PC-9 (cell line): ENCODE measurements at places on chromosomes 7 and 10. TPM values are rescaled to one million over a fixed set of nuclear protein-coding genes. Genes with fewer than 3 reads are reported as not detected.

DNA sequence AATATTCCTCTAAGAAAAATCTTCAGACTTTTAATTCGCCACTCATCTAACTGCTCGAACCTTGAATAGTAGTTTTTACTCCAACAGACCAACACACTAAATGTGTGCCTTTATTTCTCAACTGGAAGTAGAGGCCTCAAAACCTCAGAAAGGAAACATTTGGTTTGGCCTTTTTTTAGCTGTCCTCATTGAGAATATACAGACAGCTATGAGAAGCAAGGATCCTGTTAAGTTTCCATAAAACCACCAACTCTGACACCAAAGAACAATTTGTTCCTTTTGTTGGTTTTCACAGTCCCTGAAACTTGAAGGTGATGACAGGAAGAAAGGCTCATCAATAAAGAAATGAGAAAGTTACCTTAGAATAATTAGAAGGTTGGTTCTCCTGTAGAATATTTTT, 199.2 kb upstream of the MEOX2 start:
- H3K36me3 ChIP-seq = no peaks in the 10 kb centered on the region
- H3K27me3 ChIP-seq = no peaks in the 10 kb centered on the region
- no peak overlapping the region for H3K4me3 ChIP-seq
- DNase-seq = no peak
- no peaks in the 10 kb centered on the region for H3K4me1 ChIP-seq
- no peak overlapping the region for H3K27ac ChIP-seq

GRCh38 chr10:34489973-34490745, 324.9 kb downstream of the PARD3 start:
- DNase-seq = no peak
- H3K27me3 ChIP-seq = no peaks in the 10 kb centered on the region
- no peak overlapping the region for H3K4me3 ChIP-seq
- H3K4me1 ChIP-seq = peaks cover 16% of the 10 kb centered on the region
- H3K36me3 ChIP-seq = no peaks in the 10 kb centered on the region

GRCh38 chr10:98424295-98425254, 9.6 kb upstream of the PYROXD2 start:
- H3K4me1 ChIP-seq = no peaks in the 10 kb centered on the region
- H3K36me3 ChIP-seq = no peaks in the 10 kb centered on the region
- no peak for DNase-seq
- H3K27ac ChIP-seq = no peak overlapping the region
- no peak overlapping the region for H3K4me3 ChIP-seq

GRCh38 chr7:1402110-1402790, 57.0 kb downstream of the MICALL2 start:
- no peaks in the 10 kb centered on the region for H3K36me3 ChIP-seq
- no peaks in the 10 kb centered on the region for H3K4me1 ChIP-seq
- no peak overlapping the region for H3K4me3 ChIP-seq
- DNase-seq = no peak
- peaks cover 78% of the 10 kb centered on the region for H3K27me3 ChIP-seq
- no peak overlapping the region for H3K27ac ChIP-seq

DNA sequence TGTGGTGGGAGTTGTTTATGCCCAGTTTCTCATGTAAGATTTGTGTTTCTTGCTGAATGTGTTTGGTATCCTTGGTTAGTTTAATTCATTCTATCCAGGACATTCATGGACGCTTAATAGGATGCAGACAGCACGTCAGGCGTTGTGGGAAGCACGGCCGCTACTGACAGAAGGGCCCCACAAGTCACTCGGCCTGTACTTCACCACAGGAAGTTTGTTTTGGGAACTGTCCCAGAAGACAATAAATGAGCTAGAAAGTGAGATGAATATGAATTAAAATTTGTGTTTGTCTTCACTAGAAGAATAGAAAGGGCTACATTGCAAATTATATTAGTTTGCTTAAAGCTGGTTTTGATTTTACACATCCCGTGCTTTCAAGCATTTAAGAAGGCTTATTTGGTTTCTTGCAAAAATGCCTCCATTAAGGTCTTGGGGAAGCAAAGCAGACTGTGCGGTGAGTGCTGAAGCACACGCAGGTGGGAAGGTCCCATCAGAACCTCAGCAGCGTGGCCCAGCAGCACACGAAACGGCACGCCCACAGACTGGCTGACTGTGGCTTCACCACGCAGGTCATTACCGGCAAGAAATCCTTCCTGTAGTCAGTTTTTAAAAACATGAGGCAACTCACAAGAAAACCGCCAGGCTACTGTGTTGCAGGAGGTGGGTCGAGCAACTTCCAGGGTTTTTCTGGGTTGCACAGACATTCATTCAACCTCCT, 74.1 kb downstream of the VIPR2 start:
- no peak overlapping the region for H3K27ac ChIP-seq
- H3K27me3 ChIP-seq = peaks cover 100% of the 10 kb centered on the region
- H3K4me1 ChIP-seq = no peaks in the 10 kb centered on the region
- no peaks in the 10 kb centered on the region for H3K36me3 ChIP-seq
- no peak overlapping the region for H3K4me3 ChIP-seq
- DNase-seq = no peak

DNA sequence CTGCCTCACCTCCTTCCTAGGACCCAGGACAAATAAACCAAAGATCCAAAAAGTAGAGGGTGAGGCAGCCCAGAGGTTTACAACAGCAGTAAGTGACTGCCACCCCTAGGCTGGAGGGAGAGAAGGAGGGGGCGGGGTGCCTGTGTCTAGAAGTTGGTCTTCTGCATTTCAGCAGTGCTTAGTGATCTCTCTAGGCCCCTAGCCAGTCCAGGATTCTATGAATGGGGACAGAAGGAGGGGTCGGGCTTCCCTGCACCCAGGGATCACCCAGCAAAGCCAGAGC, 62.8 kb upstream of the KDM7A start:
- no peak for DNase-seq
- H3K27ac ChIP-seq = no peak overlapping the region
- no peaks in the 10 kb centered on the region for H3K36me3 ChIP-seq
- H3K27me3 ChIP-seq = no peaks in the 10 kb centered on the region

NUTM2D gene
- total RNA-seq = 1.1 and 1.9 TPM in 2 replicates

DNA sequence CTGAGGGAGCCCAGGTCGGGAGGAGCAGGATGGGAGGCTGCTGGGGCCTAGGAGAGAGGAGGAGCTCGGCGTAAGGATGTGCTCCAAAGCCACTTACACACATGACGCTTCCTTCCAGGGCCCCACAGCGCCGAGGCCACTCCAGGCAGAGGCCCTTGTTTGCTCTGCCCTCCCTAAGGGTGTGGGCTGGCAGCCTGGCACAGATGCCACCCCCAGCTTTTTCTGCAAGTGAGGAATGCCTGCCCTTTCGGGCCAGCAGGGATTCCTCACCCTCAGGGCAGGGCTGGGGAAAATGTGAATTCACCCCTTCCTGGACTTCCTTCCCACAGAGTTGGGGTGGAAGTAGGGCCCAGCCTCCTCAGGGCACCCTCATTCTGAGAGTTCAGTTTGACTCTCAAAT, 5.6 kb upstream of the AQP1 start:
- no peaks in the 10 kb centered on the region for H3K36me3 ChIP-seq
- H3K4me1 ChIP-seq = peaks cover 28% of the 10 kb centered on the region
- DNase-seq = peak; percentile 83
- no peaks in the 10 kb centered on the region for H3K27me3 ChIP-seq
- H3K4me3 ChIP-seq = no peak overlapping the region

DNA sequence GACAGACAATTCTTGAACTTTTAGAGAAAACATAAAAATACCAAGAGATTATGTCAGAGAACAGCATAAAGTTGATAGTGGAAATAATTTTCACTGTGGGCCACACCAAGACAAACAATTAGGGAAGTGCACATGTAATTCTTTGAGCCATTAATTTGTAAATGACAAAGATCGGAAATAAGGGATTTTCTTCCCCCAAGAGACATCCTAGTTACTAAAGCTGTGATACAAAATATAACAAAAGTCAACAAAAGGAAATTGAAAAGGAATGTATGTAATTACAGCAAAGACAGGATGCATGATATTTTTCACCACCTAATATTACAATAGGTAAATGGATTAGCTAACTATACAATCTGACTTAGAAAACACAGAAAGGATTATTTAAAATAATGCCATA, 12.4 kb upstream of the LRRC72 start:
- no peaks in the 10 kb centered on the region for H3K27me3 ChIP-seq
- no peak overlapping the region for H3K4me3 ChIP-seq
- H3K4me1 ChIP-seq = no peaks in the 10 kb centered on the region
- H3K27ac ChIP-seq = no peak overlapping the region

NOS3 gene
- 1.8 and 3.2 TPM in 2 replicates for total RNA-seq

DNA sequence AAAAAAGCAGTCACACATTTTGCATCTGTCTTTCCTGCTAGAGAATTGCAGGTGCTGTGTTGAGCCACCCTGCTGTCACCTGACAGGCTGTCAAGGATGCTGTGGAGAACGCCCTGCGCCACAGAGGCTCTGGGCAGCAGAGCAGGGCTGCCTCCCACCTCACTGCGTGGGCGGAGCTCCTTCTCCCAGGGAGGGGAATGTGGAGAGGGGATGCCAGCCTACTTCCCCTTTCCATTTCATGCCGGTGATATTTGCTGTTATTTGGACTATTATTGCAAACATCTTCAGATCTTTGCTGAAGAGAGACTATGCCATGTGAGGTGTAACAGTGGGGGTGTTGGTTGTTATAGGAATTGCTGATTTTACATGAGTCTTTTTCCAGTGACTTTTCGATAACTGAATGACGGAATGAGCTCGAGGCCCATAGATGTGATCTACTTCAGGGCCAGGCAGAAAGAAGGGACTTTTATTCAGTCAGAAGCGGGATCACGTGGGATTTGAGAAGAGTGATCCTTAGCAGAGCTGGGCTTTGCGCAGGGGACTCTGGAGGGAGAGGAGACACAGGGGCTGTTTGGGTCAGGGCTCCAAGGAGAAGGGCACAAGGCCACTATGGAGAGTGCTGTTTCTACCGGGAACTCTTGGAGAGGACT, 13.6 kb upstream of the PRKAG2 start:
- peaks cover 97% of the 10 kb centered on the region for H3K27me3 ChIP-seq
- no peaks in the 10 kb centered on the region for H3K4me1 ChIP-seq
- H3K36me3 ChIP-seq = no peaks in the 10 kb centered on the region

DHTKD1 gene
- total RNA-seq = 41.1 and 43.8 TPM in 2 replicates

- DNase-seq = no peak
- H3K36me3 ChIP-seq = no peaks in the 10 kb centered on the region
- peaks cover 6% of the 10 kb centered on the region; the same call in 1 of the 2 replicates for H3K4me1 ChIP-seq
- H3K4me3 ChIP-seq = no peak overlapping the region
- H3K27me3 ChIP-seq = 0 out of 2 replicates have a peak, but pooled peaks cover 8% of the 10 kb centered on the region
Measured at GRCh38 chr7:34111031-34111430, 205.7 kb downstream of the BMPER start.

DNA sequence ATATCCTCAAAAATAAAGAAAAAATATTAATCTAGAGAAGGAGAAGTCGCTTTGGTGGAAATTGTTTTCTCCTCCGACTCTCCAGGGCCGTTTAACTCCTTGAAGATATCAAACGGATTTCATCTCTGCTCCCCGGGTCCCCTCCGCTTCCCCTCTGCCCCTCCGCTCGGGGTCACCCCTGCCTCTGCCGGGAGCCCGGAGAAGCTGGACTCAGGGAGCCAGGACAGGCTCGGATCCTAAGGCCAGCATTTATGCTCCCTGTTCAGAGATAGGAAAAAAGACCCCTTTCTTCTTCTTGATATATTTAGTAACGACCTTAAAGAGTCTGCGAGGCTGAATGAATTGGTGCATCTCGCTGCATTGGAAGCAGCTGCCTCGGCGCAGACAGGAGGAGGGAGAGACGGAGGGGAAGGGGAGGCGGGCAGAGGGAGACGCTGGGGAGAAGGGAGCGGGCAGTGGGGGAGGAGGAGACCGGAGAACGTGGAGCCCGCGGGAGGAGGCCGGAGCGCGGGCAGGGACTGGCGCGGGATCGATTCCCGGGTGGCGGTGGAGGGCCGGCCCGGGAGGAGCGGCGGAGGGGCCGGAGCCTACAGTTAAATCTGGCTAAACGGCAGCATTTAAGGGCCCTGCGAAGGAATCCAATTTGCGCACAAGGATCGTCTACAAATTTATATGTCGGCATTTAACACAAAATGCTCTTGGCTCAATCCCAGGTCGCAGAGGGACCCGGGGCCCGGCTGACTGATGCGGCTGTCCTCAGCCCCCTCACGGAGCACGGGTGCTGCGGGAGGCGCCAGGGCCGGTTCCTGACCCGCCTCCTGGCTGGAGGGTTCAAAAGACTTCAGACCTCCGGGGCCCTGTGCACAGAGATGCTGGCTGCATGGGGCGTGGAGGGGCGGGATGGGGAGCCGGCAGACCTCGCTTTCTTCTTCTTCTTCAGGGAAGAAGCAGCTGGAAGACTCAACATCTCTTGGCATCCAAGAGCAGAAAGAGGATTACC, 55.6 kb downstream of the CRTAC1 start:
- H3K4me3 ChIP-seq = no peak overlapping the region
- H3K27ac ChIP-seq = no peak overlapping the region
- no peak for DNase-seq
- peaks cover 98% of the 10 kb centered on the region for H3K27me3 ChIP-seq

GHRHR gene
- not detected in 2 replicates for total RNA-seq

CCAR1 gene
- 66.1 and 98.3 TPM in 2 replicates for total RNA-seq

DNA sequence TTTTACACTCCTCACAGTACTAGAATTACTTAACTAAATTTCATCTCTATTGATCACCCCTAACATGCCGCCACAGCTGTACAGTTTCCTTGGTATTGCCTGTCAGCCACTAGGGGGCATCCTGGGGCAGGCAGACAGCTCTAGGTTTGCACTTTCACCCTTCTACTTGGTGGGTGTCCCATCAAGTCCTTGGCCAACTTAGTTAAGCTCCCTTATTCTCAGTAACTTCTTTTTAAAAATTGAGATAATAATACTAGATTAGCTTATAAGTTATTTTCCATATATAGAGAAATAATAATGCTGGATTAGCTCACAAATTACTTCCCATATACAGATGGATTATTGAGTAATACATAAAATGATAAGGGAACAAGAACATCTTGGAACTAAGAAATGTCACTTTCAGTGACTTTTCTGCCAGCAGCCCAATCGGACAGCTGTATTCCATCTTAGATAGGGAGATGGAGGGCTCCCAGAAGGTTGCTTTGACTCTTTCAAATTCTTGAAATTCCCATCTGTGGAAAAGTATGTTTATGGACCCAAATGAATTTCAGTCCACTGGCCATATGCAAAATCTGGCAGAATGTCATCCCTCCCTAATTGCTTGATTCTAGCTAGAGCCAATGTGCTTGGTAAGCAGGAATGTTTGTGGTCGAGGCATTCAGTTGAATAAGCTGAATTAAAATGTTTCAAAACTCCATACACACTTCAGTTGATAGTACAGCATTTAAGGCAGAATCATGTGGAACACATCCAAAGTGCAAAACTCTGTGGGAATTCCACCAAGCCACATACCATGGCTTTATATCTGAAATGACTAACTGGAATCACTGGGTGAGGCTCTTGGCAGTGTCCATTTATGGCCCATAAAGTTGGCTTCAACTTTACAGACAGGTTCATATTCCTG, 309.7 kb downstream of the CSTF2T start:
- H3K27ac ChIP-seq = no peak overlapping the region
- H3K27me3 ChIP-seq = no peaks in the 10 kb centered on the region
- H3K36me3 ChIP-seq = no peaks in the 10 kb centered on the region
- H3K4me3 ChIP-seq = no peak overlapping the region
- no peaks in the 10 kb centered on the region for H3K4me1 ChIP-seq

- no peaks in the 10 kb centered on the region for H3K36me3 ChIP-seq
- no peaks in the 10 kb centered on the region for H3K4me1 ChIP-seq
- H3K4me3 ChIP-seq = no peak overlapping the region
- DNase-seq = no peak
Measured at GRCh38 chr10:102597131-102597991, 46.9 kb upstream of the TRIM8 start.
